ENCODE measurements at places on chromosomes 2 and 18.

- no peak for DNase-seq
Observed at GRCh38 chr2:212998626-212999359, 152.6 kb downstream of the IKZF2 start.

- peak; percentile 71 for DNase-seq
Observed at GRCh38 chr2:45849491-45850283, 198.2 kb downstream of the PRKCE start.

GRCh38 chr2:101255501-101255900 lies 2.8 kb downstream of the CNOT11 start:
- no peak for DNase-seq

DNA sequence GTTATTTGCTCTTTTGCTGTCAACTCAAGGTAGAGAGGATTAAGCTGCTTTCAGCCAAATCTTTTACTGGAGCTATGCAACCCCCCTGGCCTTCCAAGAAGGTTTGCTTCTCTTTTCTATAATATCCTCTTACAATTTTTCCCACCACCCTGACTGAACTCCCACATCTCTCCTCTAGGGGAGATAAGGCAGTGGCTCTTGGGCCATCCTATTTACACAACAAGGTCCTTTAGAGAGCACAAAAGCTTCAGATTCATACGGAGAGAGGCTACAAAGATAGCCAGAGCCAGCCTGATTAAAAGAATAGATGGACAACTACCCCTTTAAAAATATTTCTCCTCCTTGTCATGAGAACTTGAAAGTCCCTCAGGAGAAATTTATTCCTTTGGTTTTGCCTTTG lies 95.7 kb downstream of the TPGS2 start:
- no peak for DNase-seq

DNA sequence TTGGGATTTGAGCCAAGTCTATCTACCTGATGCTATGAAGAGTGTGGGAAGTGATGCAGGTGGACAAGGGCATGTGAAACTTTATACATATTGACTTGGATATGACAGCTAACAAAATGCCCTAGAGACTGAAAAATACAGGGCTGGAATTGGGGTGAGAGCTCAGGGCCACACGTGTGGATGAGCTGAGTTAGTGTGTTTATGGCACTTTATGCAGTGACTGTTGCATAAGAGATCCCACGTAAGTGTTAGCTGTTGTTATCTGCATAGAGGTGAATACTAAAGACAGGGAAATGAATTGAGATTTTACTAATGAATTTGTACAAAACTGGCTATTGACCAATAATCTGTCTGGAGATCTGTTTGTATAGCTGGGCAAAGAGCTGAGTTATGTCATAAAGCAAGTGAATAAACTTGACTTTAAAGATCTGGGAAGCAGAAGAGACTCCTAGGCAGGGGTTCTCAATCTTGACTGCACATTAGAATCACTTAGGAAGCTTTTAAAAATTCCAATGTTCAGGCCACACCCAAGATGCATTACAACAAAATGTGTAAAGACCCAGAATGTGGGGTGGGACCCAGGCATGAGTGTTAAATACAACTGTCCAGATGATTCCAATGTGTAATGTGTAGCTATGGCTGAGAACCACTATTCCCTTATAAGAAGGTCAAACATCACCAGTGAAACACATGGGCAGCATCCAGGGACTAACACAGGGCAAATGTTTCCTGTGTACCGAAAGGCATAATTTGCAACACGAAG lies 74.2 kb upstream of the STK17B start:
- DNase-seq: no peak

DNA sequence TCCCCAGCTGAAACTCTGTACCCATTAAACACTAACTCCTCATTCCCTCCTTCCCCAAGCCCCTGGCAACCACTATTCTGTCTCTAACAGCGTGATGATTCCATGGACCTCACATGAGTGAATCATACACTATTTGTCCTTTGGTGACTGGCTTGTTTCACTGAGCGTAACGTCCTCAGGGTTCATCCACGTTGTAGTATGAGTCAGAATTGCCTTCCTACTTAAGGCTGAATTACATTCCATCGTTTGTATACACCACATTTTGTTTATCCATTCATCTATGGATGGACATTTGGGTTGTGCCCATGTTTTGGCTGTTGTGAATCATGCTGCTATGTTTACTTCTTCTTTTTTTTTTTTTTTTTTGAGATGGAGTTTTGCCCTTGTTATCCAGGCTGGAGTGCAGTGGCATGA lies 19.6 kb upstream of the CABLES1 start:
- no peak for DNase-seq

DNA sequence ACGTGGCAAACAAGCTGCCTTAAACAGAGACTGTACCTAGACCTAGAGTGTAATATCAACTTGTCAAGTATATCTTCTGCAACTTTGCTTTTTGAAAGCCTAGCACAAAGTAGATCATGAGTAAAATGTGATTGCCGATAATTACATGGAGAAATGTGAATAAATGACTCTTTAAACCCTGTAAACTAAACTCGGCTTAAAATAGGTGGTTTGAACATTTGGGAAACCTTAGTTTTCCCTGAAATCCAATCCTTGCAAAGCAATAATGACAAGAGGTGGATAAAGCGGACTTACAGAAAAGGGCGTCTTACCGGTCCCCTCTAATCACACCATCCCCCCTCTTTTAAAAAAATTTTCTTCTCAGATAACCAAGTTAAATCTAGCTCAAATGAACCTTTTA lies 549 bp upstream of the PSMD14 start:
- no peak for DNase-seq

DNA sequence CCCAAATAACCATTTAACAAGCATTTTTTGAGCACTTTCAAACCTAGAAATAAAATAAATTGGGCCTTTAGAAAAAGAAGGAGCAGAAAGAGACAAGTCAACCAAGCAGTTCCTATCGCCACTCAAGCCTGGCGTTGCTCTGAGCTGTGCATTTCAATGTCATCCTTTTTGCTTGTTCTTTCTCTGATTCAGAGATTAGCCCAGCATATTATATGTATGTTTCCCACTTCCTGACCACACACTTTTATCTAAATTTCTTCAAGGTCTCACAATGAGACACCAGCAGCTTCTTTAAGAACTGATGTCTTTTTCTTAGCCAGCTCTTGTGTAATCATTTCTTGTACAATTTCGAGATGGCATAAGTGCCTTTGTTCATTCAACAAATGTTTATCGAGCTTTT lies 344.5 kb upstream of the ID2 start:
- DNase-seq: peak; percentile 72

- DNase-seq: no peak
Observed at GRCh38 chr2:124369181-124369580, 344.1 kb downstream of the CNTNAP5 start.

DNA sequence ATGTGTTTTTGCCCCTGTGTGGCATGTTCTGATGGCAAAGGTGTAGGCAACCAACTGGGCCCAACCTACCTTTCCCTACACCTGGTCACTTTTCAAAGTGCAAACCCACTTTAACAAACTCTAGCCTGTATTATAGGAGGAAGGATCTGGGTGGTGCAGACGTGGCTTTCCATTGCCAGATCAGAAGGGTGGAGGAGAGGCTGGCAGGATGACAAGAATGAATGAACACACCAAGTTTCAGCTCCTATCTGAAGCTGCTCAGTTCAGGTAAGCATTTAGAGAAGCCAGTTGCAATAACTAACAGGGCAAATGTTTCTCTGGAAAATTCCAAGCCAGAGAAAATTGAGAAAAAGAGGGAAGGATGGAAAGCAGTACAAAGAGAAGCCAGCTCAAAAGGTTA lies 707 bp upstream of the SERPINB7 start:
- no peak for DNase-seq

- no peak for DNase-seq
Observed at GRCh38 chr2:204933735-204934374, 388.6 kb downstream of the PARD3B start.

- no peak for DNase-seq
Observed at GRCh38 chr2:236644502-236644911, 74.9 kb downstream of the ACKR3 start.

- DNase-seq: no peak
Observed at GRCh38 chr18:56460581-56460980, 177.8 kb downstream of the TXNL1 start.

DNA sequence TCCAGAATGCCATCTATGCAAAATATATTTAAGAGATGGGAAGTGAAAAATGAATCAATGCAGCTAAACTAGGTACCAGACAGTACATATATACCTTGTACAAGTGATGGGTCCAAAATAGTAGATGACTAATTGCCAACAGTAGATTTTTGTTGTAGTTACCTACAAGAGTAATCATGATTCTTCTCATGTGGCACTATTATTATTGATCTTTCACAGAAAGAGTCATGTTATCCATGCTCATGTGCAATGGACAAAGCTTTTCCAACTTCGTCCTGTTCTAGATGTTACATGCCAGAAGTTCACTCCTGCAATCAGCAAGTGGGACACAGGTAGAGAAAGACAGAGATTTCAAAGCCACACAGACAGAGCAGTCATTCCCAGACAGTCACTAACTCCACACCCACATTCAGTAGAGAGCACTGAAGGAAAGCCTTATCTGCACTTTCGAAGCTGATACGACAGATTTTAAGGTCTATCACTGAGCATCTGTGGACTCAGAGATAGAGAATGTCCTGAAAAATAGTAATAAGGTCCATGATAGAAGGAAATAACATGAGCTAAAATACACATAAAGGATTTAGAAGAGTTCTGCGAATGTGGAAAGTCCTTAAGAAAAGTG lies 101.6 kb upstream of the ITPRID2 start:
- DNase-seq: no peak

GRCh38 chr2:197460649-197461048 lies 7.3 kb downstream of the COQ10B start:
- DNase-seq: no peak

DNA sequence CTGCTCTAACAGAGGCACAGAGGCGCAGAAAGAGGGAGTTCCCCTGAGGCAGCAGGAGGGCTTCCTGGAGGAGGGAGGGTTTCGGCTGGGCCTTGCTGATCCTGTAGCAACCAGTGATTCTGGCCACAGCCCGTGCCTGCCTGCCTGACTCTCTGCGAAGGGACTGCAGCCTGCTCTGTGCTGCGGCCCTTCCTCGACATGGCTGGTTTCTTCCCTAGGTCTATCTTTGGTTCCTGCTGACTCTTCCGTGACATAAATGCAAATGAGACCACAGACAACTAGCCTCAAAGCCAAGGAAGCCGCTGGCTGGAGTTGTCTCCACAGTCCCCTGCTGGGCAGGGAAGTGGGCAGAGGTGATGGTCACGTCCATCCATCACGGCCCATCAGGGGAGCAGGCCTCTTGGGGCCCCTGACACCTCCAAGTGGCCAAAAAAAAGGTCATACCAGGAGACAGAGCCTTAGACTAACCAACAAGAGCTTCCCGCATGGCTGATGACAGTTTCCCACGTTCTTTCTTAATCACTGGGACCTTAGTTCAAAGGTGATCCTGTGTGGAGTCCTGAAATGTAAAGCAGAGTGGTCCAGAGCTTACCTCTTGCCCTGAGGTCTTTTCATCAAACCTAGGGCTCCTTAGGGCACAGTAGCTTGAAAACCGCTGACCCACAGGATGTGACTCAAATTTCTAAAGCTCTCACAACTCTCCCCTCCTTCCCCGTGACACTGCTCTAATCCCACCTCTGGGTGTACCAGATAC lies 55.3 kb downstream of the HS1BP3 start:
- DNase-seq: peak; percentile 81

DNA sequence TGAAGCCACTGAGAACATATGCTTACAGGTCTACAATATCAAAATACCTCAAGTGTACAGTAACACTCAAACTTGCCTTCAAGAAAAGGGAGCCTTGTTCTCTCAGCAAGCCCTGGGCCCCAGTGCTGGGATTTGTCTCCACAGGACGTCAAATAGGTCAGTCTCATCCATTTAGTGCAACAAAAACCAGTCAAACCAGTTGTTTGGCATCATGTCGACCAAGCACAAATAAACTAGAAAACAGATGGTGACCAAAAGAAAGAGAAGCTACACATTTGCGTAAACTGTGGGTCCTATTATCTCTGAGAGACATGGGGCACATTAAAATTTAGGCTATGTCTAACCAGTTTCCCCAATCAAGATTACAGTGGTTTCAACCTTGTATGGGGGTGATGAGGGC lies 182.6 kb upstream of the PKDCC start:
- DNase-seq: no peak

DNA sequence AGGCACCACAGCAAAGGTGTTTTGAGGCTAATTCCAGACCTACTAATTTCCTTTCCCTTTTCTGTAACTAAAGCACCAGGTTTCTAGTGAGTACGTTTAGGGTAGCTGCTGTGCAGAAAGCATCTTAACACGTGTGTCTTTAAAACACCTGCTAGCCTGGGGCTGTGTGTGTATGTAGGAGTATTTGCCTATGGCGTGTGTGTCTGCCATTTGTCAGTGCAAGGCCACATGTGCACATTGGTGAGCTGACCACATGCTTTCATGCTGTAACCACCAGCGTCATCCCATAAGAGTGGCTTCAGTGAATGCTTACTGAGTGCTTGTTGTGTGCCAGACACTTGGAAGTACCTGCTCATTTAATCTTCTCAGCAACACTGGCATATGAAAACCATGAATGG lies 241.6 kb downstream of the SEPTIN10 start:
- peak; percentile 23 for DNase-seq

GRCh38 chr2:113757138-113757657 lies 756 bp upstream of the SLC35F5 start:
- peak; percentile 44 for DNase-seq

GRCh38 chr2:16655445-16655837 lies 10.2 kb downstream of the CYRIA start:
- DNase-seq: no peak

- no peak for DNase-seq
Observed at GRCh38 chr2:109429567-109430328, 184.0 kb downstream of the SEPTIN10 start.

DNA sequence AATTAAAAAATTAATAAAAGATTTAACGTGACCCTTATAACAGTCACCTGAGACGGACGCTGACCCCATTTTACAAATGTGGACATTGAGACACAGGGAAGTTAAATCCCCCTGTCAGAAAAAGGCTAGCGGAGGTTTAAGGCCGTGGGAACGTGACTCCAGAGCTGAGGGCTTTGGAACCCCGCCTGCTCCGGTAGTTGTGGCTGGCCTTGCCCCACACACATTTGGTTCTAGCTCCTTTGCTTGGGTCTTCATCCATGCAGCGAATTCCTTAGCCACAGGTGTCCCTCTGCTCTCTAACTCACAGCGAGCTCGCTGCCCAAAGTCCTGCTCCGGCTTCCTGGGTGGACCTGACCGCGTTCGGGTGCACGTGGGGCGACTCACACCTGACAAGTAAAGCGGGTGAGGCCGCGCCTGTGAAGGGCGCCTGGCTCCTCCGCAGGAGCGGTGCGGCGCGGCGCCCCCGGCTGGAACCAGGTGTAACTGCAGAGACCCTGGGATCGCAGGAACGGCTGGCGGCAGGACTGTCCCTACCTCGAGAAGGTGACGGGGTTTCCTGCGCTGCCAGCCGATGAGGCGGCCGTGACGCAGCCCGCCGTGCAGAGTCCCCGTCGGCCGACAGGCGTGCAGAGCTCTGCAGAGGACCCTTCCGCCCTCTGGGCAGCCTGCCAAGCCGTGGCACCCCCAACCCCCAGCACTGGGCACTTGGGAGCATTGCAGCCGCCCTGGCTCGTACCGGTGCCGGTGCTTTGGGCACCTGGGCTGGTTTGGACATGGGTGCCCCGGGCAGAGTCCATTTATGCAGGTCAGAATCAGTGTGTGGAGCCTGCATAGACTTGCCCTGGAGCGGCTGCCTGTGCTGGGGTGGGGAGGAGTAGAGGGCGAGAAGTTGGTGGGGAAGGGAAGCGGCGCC lies 2.4 kb upstream of the PROC start:
- DNase-seq: peak; percentile 86

- DNase-seq: no peak
Observed at GRCh38 chr2:235665661-235666212, 171.9 kb downstream of the AGAP1 start.

- no peak for DNase-seq
Observed at GRCh38 chr2:60839126-60839813, 42.1 kb upstream of the REL start.

- peak; percentile 63 for DNase-seq
Observed at GRCh38 chr2:241617431-241618154, 19.4 kb downstream of the THAP4 start.

All from activated CD8-positive, alpha-beta memory T cell treated with anti-CD3 and anti-CD28 coated beads, Interleukin-2, amount 10 ng/mL, durations not matched to agents 7 days and 5 days (primary cell).